ENCODE measurements at places on chromosomes 3 and 15. TPM values are rescaled to one million over a fixed set of nuclear protein-coding genes. Genes with fewer than 3 reads are reported as not detected.

GRCh38 chr15:50675535-50676144, 11.0 kb downstream of the TRPM7 start:
- H3K27me3 ChIP-seq, result no peaks in the 10 kb centered on the region
- H3K27ac ChIP-seq, result no peak overlapping the region
- no peaks in the 10 kb centered on the region for H3K4me1 ChIP-seq
- DNase-seq, result no peak

- H3K27me3 ChIP-seq, result no peaks in the 10 kb centered on the region
- no peak for DNase-seq
- no peak overlapping the region for H3K4me3 ChIP-seq
- H3K36me3 ChIP-seq, result no peaks in the 10 kb centered on the region
Measured at GRCh38 chr15:77036537-77037387, 34.1 kb downstream of the TSPAN3 start.

DNA sequence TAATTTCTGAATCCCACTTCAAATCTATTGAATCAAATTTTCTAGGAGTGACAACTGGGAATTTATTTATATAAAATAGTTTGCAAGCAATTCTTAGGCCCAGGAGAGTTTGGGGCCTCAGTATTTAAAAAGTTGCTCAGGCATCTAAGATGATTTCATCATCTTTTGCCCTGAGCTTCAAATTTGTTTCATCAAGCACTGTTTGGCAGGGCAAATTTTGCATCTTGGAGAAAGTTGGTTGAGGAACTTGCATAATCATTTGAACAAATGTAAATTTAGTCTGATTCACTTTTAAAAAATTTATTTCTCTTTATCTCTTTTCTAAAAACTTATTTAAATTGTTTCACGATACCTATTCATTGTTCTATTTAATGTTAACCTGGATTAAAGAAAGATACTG, 702.8 kb downstream of the SI start:
- H3K4me1 ChIP-seq, result no peaks in the 10 kb centered on the region

PGBD4 gene
- 1.6 TPM for total RNA-seq

DNA sequence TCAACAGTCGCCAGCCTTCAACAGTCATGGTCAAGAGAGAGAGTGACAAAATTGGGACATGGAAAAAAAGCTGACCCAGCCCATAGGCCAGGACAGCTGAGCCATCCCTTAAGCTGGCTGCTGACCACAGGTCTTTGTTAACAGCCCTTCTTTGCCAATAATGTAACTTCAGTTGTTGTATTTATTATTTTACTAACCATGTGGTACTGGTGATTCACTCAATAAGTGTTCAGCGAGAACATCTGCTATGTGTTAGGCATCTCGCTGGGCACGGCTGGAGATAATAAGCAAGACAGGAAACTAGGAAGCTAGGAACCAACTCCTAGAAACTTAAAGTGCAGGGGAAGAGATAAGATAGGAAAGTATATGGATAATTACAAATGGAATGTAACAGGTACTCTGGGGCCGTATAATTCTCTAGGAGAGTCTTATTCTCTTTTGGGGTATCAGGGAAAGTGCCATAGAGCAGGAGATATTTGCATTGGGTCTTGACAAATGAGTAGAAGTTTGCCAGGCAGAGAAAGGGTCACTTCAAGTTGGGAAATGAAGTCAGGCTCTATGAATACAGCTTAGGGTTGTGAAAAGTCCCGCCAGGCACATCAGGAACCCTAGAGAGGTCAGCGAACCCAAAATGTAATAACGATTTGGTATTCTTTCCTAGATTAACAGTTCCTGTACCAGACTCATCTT, 84.0 kb upstream of the TRA2B start:
- no peaks in the 10 kb centered on the region for H3K36me3 ChIP-seq
- no peaks in the 10 kb centered on the region for H3K4me1 ChIP-seq
- no peak overlapping the region for H3K4me3 ChIP-seq
- H3K27me3 ChIP-seq, result no peaks in the 10 kb centered on the region

NSMCE3 gene
- total RNA-seq, result 11.1 TPM

DNA sequence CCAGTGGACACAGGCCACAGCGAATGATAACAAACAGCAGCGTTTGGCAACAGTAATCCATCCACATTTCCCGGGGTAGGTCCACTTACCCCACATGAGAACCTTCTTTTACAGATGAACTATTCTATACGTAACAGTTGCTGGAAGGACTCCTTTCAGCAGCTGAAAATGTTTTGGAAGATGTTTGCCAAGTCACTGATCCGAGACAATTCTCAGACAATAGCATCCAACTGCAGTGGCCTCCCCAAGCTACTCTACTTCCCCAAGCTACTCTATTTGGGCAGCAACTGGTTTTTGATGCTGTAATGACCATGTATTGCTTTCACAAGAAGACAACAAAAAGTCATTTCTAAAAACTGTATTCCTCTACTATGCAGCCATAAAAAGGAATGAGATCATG, 87.5 kb downstream of the ADAMTS17 start:
- no peak overlapping the region for H3K27ac ChIP-seq
- no peaks in the 10 kb centered on the region for H3K4me1 ChIP-seq
- H3K36me3 ChIP-seq, result no peaks in the 10 kb centered on the region
- DNase-seq, result no peak

DNA sequence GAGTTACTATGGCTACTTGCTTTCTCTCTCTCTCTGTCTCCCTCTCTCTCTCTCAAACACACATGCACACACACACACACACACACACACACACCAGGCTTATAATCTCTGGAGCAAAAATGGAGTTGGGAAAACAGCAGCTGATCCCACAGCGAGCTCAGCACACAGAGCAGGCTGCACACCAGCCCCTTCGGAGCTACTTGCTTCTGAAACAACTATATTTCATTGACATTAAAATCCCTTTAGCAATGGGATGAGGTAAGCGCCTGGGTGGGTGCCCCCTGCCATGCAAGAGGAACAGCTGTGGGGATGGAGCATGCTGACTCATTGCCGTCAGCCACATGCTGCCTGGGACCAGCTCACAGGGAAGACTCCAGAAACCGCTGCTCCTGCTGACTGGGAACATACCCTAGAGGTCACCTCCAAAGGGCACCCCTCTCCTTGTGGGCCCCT, 45.7 kb downstream of the B3GNT5 start:
- no peak overlapping the region for H3K27ac ChIP-seq
- no peak for DNase-seq
- no peaks in the 10 kb centered on the region for H3K36me3 ChIP-seq
- no peaks in the 10 kb centered on the region for H3K27me3 ChIP-seq
- H3K4me3 ChIP-seq, result no peak overlapping the region

FGF12 gene
- total RNA-seq, result 2.1 TPM

GRCh38 chr3:185399737-185400667, 37.1 kb downstream of the MAP3K13 start:
- H3K27ac ChIP-seq, result no peak overlapping the region
- no peaks in the 10 kb centered on the region for H3K27me3 ChIP-seq
- no peak for DNase-seq

ARHGEF26 gene
- 20.2 TPM for total RNA-seq

ANKUB1 gene
- total RNA-seq, result not detected

GABRR3 gene
- not detected for total RNA-seq

GRCh38 chr3:5022187-5022965, 43.1 kb downstream of the BHLHE40 start:
- H3K4me1 ChIP-seq, result no peaks in the 10 kb centered on the region
- no peaks in the 10 kb centered on the region for H3K27me3 ChIP-seq
- no peak for DNase-seq
- H3K4me3 ChIP-seq, result no peak overlapping the region
- no peaks in the 10 kb centered on the region for H3K36me3 ChIP-seq

DNA sequence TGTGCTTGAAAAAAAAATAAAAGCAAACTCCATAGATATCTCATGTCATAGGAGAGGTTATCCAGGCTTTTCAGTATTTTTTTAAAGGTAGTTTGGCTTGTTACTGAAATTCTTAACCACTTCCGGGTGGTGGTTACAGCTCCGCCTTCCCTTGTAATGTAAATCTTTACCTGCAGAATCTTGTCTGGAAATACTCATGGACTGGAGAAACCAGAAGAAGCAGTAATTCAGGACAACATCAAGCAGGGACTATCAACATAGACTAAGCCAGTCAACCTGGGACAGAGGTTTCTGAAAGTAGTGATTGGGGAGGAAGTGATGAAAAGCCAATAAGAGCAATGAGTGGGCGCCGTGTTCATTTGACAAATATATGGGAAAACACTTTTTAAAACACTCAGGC, 78.9 kb upstream of the SKOR1 start:
- DNase-seq, result no peak
- H3K4me1 ChIP-seq, result no peaks in the 10 kb centered on the region
- H3K36me3 ChIP-seq, result no peaks in the 10 kb centered on the region
- no peaks in the 10 kb centered on the region for H3K27me3 ChIP-seq
- no peak overlapping the region for H3K4me3 ChIP-seq

- DNase-seq, result no peak
- H3K4me1 ChIP-seq, result no peaks in the 10 kb centered on the region
- H3K4me3 ChIP-seq, result no peak overlapping the region
- H3K36me3 ChIP-seq, result no peaks in the 10 kb centered on the region
- no peak overlapping the region for H3K27ac ChIP-seq
Measured at GRCh38 chr3:100978011-100978659, 15.1 kb downstream of the ABI3BP start.

DNA sequence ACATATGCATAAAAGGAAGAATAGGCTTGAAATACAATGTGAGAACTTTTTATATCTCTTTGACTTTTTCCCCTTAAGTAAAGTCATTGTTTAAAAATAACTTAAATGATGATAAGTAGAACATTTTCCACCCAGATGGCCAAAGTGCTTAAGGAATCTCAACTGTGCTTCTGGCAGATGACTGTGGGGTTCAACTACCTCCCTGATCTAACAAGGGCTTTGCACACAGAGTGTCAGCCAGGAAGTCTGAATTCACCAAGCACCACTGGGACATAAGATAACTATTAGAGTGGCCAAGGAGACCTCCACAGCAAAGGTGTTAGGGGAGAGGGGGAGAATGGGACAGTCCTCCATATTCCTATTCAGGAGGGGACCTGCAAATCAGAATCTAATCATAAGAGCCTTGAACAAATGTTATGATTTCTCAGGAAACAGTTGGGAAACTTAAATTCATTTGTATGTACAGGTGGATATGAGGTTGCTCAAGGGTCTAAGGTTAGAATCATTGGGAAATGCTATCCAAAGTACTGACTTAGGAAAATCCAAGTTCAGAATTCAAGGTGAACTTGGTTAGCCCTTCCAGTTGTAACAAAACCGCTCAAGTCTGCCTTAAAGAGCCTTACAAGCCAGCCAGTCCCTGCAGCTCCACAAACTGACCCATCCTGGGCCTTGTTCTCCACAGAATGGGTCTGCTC, at the start of gene FETUB:
Gene FETUB (plus strand): TSS at position 622 of the 695 bp plus-strand sequence. CDS start 62 bp downstream, at position 684.
- no peak within 1 kb of the TSS for H3K4me3 ChIP-seq
- no peak for DNase-seq
- no peaks in the 10 kb centered on the region for H3K36me3 ChIP-seq
- no peaks in the 10 kb centered on the region for H3K27me3 ChIP-seq

MYZAP gene
- total RNA-seq, result 16.7 TPM

DNA sequence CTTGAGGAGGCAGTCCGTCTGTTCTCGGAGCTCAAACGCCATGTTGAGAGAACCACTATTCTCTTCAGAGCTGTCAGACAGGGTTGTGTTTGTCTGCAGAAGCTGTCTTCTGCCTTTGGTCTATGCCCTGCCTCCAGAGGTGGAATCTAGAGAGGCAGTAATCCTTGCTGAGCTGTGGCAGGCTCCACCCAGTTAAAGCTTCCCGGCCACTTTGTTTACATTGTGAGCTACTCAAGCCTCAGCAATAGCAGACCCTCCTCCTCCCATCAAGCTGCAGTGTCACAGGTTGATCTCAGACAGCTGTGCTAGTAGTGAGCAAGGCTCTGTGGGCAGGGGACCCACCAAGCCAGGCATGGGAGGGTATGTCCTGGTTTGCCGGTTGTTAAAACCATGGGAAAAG, 8.9 kb downstream of the OR5AC2 start:
- H3K27me3 ChIP-seq, result no peaks in the 10 kb centered on the region
- no peak overlapping the region for H3K4me3 ChIP-seq
- no peak for DNase-seq
- no peaks in the 10 kb centered on the region for H3K36me3 ChIP-seq

GRCh38 chr3:179558742-179559364, 3.9 kb upstream of the ACTL6A start:
- H3K4me3 ChIP-seq, result no peak overlapping the region
- H3K4me1 ChIP-seq, result peaks cover 4% of the 10 kb centered on the region
- H3K27me3 ChIP-seq, result no peaks in the 10 kb centered on the region
- H3K27ac ChIP-seq, result no peak overlapping the region

- H3K27me3 ChIP-seq, result no peaks in the 10 kb centered on the region
- no peaks in the 10 kb centered on the region for H3K4me1 ChIP-seq
- H3K27ac ChIP-seq, result no peak overlapping the region
- DNase-seq, result no peak
- H3K4me3 ChIP-seq, result no peak overlapping the region
Measured at GRCh38 chr3:152391671-152392070, 122.9 kb downstream of the MBNL1 start.

GRCh38 chr3:32493437-32494414, 8.9 kb downstream of the CMTM6 start:
- H3K4me3 ChIP-seq, result no peak overlapping the region
- H3K36me3 ChIP-seq, result no peaks in the 10 kb centered on the region
- H3K27ac ChIP-seq, result no peak overlapping the region
- DNase-seq, result no peak

DNA sequence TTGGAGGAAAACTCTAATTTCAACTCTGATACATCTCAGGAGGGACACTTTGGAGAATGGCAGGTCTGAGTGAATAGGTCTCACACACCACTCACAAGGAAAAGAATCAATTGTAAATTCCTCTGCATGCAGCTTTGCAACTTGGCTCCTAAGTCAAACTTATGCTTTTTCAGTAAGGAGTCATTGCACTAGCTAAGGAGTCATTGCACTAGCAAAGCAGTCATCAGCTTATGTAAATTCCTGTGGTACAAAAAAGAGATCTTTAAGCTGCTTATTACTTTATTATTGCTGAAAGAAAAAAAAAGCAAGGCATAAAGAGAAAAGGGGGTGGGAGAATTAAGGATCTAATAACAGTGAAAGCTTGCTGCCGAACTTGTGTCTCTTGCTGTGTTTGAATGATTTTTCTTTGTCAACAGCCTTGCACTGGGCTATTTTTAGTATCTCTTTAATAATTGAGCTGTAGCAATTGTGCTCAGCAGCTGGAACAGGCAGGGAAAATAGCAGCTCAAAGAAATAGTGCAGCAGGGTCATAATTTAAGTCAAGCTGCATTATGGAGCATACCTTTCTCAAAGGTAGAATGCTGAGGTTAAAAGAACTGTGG, 154.3 kb upstream of the ARPP21 start:
- H3K27ac ChIP-seq, result no peak overlapping the region
- H3K4me3 ChIP-seq, result no peak overlapping the region
- no peak for DNase-seq
- no peaks in the 10 kb centered on the region for H3K4me1 ChIP-seq
- no peaks in the 10 kb centered on the region for H3K27me3 ChIP-seq

USP50 gene
- total RNA-seq, result 1.3 TPM

NLGN1 gene
- 12.3 TPM for total RNA-seq

GRCh38 chr3:5428607-5429516, 241.4 kb downstream of the EDEM1 start:
- H3K4me3 ChIP-seq, result no peak overlapping the region
- no peaks in the 10 kb centered on the region for H3K27me3 ChIP-seq
- no peak overlapping the region for H3K27ac ChIP-seq
- no peaks in the 10 kb centered on the region for H3K4me1 ChIP-seq

- DNase-seq, result peak; percentile 67
- H3K36me3 ChIP-seq, result no peaks in the 10 kb centered on the region
- no peaks in the 10 kb centered on the region for H3K27me3 ChIP-seq
- peak overlapping the region; percentile 68 for H3K27ac ChIP-seq
- H3K4me3 ChIP-seq, result no peak overlapping the region
Measured at GRCh38 chr3:52428151-52429005, 16.5 kb downstream of the SEMA3G start.

- no peak overlapping the region for H3K4me3 ChIP-seq
- H3K27me3 ChIP-seq, result no peaks in the 10 kb centered on the region
- peak overlapping the region; percentile 99 for H3K27ac ChIP-seq
- DNase-seq, result no peak
- H3K36me3 ChIP-seq, result no peaks in the 10 kb centered on the region
- no peaks in the 10 kb centered on the region for H3K4me1 ChIP-seq
Measured at GRCh38 chr3:141400073-141400971, 32.0 kb downstream of the ZBTB38 start.

Measured in breast epithelium (tissue), 4 donors.